ENCODE measurements at places on chromosomes 1 and 21. TPM values are rescaled to one million over a fixed set of nuclear protein-coding genes. Genes with fewer than 3 reads are reported as not detected.

Gene COL24A1
- 1.9 TPM for total RNA-seq

Gene ZNF687
- 28.6 TPM for total RNA-seq

Gene HUNK
- total RNA-seq = 10.4 TPM

Gene TUFT1
- 12.8 TPM for total RNA-seq

Gene CD1B
- total RNA-seq = not detected

Gene ALX3
- not detected for total RNA-seq

Gene RIPPLY3
- 0.99 TPM for total RNA-seq

Gene UBL4B
- not detected for total RNA-seq

Gene CHIA
- not detected for total RNA-seq

Gene SLC6A9
- total RNA-seq = 5.4 TPM

Gene PRELP
- 4.0 TPM for total RNA-seq
